Stimulated activated naive CD4-positive, alpha-beta T cell treated with Interleukin-2 at 50 U/mL for 16 hours (primary cell): ENCODE measurements at places on chromosomes 16 and 17.

DNA sequence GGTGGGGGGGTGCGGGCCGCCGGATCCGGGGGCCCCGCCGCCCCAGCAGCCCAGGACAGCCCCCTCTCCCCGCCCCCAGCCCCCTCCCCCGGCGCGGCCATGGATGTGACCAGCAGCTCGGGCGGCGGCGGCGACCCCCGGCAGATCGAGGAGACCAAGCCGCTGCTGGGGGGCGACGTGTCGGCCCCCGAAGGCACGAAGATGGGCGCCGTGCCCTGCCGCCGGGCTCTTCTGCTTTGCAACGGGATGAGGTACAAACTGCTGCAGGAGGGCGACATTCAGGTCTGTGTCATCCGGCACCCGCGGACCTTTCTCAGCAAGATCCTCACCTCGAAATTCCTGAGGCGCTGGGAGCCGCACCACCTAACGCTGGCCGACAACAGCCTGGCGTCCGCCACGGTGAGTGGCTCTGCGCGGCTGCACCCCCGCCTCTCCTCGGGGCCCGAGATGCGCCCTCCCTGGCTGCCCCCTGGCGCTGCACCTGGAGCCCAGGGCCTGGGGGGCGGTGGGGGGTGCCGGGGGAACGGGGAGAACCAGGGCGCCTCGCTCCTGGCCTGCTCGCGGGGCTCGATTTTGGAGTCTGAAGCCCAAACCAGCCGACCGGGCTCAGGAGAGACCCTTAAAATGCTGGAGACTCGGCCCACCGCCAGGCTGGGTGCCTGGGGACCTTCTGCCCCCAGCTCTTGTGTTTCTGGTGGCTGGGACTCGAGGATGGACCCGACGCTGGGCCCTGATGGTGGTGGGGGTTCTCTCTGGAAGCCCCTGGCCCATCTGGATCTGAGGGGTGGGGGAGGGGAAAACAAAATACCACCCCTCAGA, 744 bp downstream of the CMIP start:
- DNase-seq, result peak; percentile 38

- no peak for DNase-seq
Measured at GRCh38 chr17:76495663-76496400, 5.4 kb downstream of the RHBDF2 start.

DNA sequence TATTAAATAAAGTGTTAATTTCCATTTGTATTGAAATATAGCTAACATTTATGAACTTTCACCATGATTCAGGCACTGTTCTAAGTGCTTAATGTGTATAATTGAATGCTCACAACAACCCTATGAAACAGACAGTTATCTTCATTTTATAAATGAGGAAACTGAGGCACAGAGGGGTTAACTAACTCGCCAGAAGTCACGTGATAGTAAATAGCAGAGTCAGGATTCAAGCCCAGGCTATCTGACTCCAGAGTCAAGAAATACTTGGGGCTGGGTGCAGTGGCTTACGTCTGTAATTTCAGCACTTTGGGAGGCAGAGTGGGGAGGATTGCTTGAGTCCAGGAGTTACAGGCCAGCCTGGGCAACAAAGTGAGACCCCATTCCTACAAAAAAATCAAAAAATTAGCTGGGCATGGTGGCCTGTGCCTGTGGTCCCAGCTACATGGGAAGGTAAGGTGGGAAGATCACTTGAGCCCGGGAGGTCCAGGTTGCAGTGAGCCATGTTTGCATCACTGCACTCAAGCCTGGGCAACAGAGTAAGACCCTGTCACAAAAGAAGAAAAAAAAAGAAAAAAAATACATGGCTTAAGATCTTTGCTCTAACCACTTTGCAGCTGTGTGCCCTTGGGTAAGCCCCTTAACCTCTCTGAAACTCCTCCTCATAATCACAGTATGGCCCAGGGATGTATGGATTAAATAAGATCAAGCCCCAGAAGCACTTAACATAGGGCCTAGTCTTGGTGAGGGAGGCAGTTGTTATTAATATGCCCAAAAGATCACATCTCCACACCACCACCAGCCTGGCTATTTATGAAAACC, 29.0 kb downstream of the WSB1 start:
- DNase-seq, result no peak

DNA sequence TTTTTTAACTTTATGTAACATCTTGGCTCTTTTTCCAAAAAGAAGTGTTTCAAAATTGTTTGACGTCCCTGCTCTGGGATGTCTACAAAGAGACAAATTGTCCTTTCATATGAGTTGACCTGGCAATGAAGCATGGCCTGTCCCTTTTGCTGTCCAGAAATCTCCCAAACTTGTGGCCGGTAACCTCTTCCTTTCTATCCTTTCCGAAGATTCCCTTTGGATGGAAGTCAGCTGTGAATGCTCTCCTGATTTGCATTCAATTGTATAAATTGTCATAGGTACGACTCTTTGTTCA, 40.9 kb upstream of the FAM20A start:
- DNase-seq, result no peak

GRCh38 chr16:11635679-11636171, 32.5 kb upstream of the SNN start:
- no peak for DNase-seq

DNA sequence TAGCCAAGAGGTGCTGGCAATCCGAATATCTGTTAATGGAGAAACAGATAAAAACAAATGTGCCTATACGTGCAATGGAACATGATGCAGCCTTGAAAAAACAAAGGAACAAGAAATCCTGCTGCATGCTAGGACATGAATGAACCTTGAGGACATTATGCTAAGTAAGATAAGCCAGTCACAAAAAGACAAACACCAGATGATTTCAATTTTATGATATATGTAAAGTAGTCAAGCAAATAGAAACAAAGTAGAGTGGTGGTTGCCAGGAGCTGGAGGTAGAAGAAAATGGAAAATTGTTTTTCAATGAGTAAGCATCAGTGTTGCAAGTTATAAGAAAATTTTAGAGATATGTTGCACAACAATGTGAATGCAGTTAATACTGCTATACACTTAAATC, 409.7 kb upstream of the CDH8 start:
- DNase-seq, result no peak

GRCh38 chr16:23920899-23921298, 85.1 kb downstream of the PRKCB start:
- DNase-seq, result no peak

DNA sequence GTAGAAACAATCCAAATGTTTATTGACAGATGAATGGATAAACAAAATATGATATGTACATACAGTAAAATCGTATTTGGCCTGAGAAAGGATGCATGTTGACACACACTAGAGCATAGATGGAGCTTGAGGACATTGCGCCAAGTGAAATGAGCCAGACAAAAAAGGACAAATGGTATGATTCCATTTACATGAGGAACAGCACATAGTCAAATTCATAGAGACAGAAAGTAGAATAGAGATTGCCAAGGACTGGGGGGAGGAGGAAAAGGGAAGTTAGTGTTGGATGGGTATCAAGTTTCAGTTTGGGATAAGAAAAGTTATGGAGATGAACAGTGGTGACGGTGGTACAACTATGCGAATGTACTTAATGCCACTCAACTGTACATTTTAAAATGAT, 47.9 kb downstream of the COPRS start:
- DNase-seq, result no peak

GRCh38 chr16:57656342-57656955, 11.7 kb upstream of the ADGRG3 start:
- DNase-seq, result no peak

GRCh38 chr17:73819440-73820395, 175.5 kb upstream of the SDK2 start:
- no peak for DNase-seq

GRCh38 chr17:21452377-21453143, 76.4 kb downstream of the KCNJ12 start:
- peak; percentile 1 for DNase-seq

DNA sequence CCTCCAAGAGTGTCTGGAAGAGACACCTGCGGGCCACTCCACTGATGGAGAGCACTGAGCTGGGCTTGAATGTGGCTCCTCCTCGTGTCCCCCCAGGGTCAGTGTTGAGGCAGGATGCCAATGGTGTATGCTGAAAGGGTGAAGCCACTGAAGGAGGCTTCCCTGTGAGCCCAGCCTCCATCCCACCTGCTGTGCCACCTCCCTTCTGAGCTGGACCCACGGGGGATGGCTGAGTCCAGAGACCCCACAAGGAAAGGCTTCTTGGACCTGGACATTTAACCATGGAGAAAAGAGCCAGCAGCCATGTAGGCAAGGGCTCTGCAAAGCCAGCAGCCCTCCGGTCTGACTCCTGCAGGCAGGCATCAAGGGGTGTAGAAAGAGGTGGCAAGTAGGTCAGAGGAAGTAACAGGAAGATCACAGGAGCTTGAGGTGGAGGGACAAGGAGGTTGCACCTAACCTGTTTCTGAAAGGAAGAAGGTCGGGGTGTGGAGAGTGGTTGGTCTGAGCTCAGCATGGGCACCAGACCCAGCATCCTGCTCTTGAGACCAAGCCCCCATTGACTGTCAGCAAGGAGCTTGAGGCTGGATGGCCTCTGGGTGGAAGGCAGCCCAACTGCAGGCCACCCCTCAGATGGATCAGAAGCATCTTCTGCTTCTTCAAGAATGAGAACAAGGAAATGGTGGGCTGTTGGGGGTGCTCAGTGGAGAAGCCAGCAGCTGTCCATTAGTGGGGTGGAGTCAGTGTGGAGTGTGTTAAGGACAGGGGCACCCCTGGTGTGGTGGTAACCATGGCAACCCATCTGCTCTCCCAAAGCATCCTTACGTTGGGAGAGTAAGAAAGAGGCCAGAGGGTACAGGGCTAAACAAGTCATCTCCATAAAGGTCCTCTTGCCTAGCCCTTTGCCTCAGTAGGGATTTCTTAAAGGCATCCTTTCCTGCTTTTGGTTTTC, 80.7 kb downstream of the PLD6 start:
- DNase-seq, result no peak

- DNase-seq, result no peak
Measured at GRCh38 chr16:53849585-53849984, 145.6 kb downstream of the FTO start.

- DNase-seq, result no peak
Measured at GRCh38 chr16:74743045-74743667, 31.5 kb downstream of the FA2H start.
